NCI-H2081 treated with DMSO at 0.1 percent for 48 hours (cell line): ENCODE measurements at places on chromosomes 16 and 17.

- no peak for DNase-seq
Measured at GRCh38 chr16:16096121-16096857, 127.0 kb downstream of the ABCC6 start.

DNA sequence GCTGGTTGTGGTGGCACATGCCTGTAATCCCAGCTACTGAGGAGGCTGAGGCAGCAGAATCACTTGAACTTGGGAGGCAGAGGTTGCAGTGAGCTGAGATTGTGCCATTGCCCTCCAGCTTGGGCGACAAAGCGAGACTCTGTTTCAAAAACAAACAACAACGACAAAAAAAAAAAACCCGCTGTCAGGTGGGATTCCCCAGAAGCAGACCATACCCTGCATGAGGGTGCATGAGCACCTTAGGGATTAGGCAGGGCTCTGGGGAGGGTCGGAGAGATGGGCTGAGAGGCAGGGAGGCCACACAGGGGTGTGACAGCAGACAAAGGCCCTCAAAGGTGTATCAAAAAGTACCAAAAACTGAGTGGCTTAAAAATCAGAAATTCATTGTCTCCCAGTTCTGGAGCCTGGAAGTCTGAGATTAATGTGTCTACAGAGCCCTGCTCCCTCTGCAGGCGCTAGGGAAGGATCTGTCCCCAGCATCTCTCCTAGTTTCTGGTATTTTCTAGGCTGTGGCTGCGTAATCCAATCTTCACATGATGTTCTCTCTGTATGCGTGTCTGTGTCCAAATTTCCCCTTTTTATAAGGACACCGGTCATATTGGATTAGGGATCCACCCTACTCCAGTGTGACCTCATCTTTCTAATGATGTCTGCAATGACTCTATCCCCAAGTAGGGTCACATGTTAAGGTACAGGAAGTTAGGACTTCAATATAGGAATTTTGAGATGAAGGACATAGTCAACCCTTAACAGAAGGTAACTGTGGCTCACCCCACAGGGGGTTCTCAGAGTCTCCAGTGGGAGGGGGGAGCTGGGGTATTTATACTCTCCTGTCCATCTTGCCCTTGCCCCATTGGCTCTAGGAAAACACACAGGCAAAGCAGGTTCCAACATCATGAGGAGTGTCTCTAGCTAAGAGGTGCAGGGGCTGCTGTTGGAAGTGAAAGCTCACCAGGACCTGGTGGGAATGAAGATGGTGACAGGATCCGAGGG is 13.6 kb upstream of the TVP23A start:
- no peak for DNase-seq

- DNase-seq, result no peak
Measured at GRCh38 chr16:56275076-56275475, 83.8 kb downstream of the GNAO1 start.

DNA sequence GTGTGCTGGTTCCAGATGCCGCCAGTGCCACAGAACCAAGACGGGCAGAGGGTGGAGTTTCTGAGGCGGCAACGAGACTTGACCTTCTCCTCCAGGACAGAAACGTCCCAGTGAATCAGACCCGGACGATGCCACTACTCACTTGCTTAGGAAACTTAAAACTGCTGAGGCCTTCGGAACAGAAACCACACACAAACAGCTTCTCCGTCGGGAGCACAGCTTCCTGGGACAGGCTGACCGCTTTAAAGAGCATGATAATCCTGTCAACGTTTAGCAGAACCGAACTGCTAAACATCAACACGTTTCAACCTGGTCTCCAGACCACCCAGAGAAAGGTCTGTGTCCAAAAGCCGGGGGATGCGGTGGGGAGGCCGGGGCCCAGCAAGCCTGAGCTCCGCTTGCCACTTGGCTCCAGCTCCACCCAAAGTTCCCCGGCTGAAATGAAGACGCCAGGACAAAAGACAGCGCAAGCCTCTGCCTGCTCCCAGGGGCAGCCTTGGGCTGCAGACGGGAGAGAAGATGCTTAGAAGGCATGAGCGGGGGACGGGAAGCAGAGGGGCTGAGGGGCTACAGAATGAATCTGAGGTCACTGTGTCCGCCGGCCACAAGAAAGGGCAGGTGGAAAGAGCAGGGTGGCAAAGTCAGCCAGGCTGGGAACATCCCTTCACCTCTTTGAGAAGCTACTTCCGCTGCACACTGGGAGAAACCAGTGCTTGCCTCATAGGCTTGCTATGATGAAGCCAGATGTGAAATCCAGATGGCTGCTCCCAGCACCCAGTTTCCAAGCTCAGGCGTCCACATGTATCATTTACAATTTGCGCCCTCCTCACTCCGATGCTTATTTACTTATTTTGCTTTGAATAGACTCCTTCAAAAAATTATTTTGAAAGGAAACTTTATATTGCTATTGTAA is 69.0 kb downstream of the MRM3 start:
- no peak for DNase-seq

DNA sequence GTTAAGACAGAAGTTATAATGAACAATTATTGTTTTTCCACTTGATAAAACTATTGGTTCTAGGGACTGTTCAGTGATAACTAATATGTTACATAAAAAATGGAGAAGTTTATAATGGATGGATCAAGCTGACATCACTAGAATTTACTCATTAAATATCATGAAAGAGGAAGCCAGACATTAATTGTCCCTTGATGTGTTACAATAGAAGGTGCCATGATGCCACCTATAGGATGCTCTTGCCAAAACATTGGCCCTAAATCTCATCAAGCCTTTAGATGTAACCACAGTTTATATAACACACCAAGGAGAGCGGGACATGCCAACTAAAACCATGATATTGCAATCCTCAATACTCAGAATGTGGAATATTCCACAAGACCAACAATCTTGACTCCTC is 147.9 kb upstream of the MON1B start:
- DNase-seq, result no peak

DNA sequence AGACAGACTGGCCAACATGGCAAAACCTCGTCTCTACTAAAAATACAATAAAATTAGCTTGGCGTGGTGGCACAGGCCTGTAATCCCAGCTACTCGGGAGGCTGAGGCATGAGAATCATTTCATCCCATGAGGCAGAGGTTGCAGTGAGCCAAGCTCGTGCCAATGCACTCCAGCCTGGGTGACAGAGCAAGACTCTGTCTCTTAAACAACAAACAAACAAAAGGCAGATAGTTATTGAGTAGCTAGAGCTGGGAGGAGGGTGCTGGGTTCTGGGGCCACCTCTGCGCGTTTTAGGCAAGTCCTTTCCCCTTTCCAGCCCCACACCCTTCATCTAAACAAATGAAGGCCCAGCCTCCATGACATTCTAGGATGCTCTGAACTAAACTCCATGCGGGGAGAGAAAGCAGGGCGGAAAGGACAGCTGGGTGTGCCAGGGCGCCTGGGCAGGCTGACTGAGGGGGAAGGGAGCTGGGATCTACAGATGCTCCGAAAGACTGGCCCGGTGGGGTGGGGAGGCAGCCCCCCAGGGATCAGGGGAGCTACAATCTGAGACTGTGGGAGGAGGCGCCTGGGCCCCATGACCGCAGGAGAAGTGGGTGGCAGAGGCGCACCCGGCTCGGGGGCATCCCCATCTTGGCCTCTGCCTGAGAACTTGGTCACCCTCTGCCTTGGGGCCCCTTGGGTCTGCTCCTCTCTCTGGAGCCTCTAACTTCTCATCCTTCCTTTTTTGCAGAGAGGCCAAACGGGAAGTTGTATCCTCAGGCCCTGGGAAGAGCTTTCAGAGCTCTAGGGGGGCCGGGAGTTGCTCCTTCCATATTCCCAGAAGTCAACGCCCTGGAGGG is 910 bp downstream of the ITGAL start:
- no peak for DNase-seq

- DNase-seq, result no peak
Measured at GRCh38 chr16:65106757-65107156, 15.1 kb downstream of the CDH11 start.

GRCh38 chr17:72158895-72159885 is 38.4 kb downstream of the SOX9 start:
- no peak for DNase-seq

- DNase-seq, result no peak
Measured at GRCh38 chr16:69143116-69143515, 10.7 kb downstream of the UTP4 start.

- DNase-seq, result no peak
Measured at GRCh38 chr17:564526-565065, 150.0 kb downstream of the VPS53 start.

GRCh38 chr16:81917375-81917774 is 93.9 kb downstream of the SDR42E1 start:
- DNase-seq, result no peak

GRCh38 chr17:50798424-50799288 is 31.3 kb upstream of the ANKRD40CL start:
- no peak for DNase-seq

- no peak for DNase-seq
Measured at GRCh38 chr16:50323335-50324011, 45.3 kb downstream of the BRD7 start.

- DNase-seq, result no peak
Measured at GRCh38 chr17:61267847-61268246, 131.8 kb upstream of the TBX2 start.

- DNase-seq, result no peak
Measured at GRCh38 chr16:23852794-23853562, 17.2 kb downstream of the PRKCB start.

GRCh38 chr16:716200-716568 is 1.3 kb downstream of the METRN start:
- no peak for DNase-seq

GRCh38 chr16:85924675-85925074 is 25.7 kb downstream of the IRF8 start:
- DNase-seq, result no peak

DNA sequence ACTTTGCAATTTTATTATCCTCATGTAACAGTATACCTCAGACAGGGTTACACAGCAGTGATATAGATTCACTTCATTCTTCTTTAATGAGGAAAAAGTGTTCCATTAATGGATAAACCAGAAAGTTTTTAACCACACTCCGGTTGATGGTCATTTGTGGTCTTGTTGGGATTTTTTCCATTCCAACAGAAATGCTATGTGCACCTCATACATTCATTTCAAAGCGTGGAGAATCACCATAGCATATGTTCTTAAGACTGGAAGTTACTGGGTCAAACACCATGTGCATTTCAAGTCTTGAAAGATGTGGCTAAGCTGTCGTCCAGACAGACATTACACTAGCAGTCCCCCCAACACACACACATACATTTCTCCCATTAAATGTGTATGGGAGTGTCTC is 245.8 kb upstream of the CDH5 start:
- DNase-seq, result no peak

- DNase-seq, result no peak
Measured at GRCh38 chr17:27389542-27390140, 66.6 kb upstream of the KSR1 start.

DNA sequence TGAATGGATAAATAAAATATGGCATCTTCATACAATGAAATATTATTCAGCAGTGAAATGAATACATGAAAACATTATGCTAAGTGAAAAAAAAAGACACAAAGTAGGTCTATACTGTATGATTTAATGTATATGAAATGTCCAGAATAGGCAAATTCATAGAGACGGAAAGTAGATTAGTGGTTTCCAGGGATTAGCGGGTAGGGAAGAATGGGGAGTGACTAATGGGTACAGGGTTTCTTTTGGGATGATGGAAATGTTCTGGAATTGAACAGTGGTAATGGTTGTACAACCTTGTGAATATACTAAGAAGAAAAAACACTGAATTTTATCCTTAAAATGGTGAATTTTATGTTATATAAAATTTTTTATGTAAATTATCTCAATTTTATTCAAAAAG is 8.5 kb upstream of the MYCBPAP start:
- DNase-seq, result no peak

GRCh38 chr17:63399316-63399715 is 46.8 kb downstream of the CYB561 start:
- DNase-seq, result no peak

DNA sequence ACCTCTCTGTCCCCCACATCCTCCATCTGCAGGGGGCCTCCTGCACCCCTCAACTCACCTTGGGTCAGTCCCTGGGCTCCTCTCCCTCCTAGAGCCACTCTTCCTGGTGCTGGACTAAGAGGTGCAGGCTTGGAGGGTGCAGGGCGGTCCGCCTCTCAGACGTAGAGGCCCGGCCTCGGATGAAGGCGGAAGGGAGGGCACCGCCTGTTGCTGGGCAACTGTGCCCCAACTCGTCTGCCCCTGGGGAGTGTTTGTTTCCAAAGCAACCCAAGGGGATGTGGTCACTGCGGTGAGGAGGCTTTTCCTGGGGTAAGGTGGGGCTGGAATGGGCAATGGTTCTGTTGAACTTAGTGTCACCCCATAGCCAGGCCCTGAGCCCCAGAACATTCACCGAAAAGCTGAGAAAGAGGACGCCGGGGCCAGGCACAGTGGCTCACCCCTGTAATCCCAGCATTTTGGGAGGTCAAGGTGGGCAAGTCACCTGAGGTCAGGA is at the start of gene C16orf54:
Gene C16orf54 (minus strand): TSS at position 138 of the 493 bp plus-strand sequence. CDS start 1,039 bp downstream, outside the sequence.
- DNase-seq, result no peak

DNA sequence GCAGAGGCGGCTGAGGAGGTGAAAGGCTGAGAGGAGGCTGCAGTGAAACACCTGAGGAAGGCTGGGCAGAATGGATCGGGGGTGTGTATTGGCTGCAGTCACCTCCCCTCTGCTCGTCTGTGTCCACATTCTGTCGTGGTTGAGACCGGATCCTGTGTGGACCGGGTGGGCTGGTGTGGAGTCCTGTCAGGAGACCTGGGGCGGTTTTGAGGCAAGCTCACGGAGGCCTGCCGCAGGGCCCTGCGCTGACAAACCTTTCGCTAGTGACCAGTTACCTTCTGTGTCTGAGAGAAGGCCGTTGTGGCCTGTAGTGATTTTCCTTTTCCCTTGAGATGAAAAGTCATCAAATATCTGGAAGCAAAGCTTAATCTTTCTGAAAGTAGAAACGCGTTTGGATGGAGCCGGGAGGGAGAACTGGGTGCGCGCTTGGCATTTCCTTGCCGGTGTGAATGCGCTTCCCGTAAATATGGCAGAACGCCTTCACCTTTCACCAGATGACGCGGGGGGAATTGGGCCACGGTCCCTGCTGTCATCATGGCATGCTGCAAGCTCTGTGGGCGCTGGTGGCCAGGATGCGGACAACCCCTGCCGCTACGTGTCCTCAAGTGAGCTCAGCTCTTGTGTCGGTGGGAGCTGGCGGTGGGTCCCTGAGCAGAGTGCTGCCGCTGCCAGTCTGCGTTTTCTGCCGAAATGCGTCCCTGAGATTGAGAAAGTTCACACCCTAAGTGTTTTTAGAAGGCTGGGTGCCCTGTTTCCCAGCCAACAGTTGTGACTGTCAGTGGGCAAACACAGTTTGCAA is 6.3 kb downstream of the BANP start:
- no peak for DNase-seq

DNA sequence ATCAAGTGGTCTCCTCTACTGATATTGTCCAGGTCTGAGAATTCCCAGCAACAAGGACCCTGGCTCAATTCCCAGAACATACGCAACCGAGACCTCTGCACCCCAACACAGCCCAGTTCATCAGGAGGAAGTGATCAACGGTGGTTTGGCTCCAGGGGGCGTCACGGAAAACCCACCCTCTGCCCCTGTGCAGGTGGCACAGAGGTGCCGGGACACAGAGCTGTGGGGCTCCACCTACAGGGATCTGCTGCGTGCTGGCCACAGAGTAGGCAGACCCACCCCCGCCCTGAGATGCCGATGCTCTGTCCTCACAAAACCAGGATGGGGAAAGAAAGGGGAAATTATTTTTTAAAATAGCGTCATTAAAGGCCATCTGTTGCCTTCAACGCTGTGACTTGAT is 69.6 kb downstream of the LMF1 start:
- DNase-seq, result no peak
